ENCODE measurements at places on chromosomes 3 and 15.

- H3K27ac ChIP-seq, result no peak overlapping the region
- DNase-seq, result no peak
- H3K4me3 ChIP-seq, result no peak overlapping the region
- no peaks in the 10 kb centered on the region for H3K36me3 ChIP-seq
These were observed 544.1 kb upstream of the MDFIC2 start for GRCh38 chr3:70856414-70857162.

DNA sequence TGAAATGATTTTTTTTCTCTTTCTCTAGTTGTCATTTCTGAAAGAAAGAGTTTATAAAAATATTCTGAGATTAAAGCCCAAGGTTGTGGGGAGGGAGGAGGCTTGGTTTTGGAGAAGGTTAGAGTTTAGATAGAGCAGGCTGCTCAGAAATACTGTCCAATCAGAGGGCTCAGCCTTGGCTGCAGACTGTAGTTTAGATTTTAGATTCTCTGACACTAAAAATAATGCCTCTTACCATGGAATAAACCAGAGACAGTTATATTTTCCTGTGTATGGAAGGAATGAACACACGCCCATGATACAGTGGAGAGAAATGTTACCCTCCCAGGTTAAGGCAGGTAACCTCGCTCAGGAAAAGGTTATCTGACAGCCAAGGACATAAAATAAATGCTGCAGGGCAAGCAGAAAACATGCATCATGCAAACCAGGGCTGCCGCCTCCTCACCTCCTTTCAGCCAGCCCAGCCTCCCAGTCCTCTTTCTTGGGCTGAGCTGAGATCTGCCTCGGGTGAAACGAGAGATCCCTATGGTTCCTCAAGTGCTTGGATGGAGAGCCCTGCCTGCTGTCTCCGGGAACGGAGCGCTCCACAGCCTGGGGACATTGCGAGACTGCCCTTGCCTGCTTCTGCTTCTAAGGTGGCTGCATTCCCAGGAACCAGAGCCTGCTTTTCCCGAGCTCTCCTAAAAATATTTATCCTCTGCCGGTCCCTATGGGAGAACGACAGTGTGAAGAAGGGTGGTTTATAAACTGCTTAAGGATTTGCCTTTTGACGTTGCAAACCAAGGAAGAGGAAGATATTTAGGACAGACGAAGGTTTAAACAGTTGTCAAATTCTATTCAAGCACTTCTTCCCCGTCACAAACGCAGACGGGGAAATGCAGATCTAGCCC is 848 bp downstream of the NCEH1 start:
- H3K36me3 ChIP-seq, result no peaks in the 10 kb centered on the region
- DNase-seq, result peak; percentile 41
- peaks cover 17% of the 10 kb centered on the region for H3K4me1 ChIP-seq
- peaks cover 4% of the 10 kb centered on the region for H3K27me3 ChIP-seq
- H3K27ac ChIP-seq, result peak overlapping the region; percentile 75
- peak overlapping the region; percentile 93 for H3K4me3 ChIP-seq

DNA sequence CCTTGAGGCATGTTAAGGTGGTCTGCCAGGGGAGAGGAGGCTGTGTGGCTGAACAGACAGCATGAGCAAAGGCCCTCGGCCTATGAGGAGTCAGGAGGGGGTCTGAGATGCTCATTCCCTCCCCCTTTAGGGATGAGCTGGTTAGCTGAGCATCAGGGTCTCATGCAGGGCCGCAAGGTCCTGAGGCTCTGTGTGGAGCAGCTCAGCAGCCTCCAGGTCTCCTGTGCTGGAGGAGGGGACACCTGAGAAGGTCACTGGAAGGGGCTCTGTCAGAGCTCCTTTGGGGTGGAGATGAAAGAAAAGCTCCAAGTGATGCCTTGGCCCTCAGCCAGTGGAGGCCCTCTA is 67.1 kb downstream of the RASGRF1 start:
- H3K27me3 ChIP-seq, result peaks cover 2% of the 10 kb centered on the region
- H3K36me3 ChIP-seq, result peaks cover 2% of the 10 kb centered on the region
- H3K4me1 ChIP-seq, result no peaks in the 10 kb centered on the region
- H3K27ac ChIP-seq, result no peak overlapping the region

GRCh38 chr15:73378089-73378488 is 9.3 kb upstream of the HCN4 start:
- no peak overlapping the region for H3K4me3 ChIP-seq
- no peak for DNase-seq
- H3K27me3 ChIP-seq, result peaks cover 28% of the 10 kb centered on the region
- H3K27ac ChIP-seq, result no peak overlapping the region
- H3K36me3 ChIP-seq, result no peaks in the 10 kb centered on the region
- H3K4me1 ChIP-seq, result peaks cover 17% of the 10 kb centered on the region

DNA sequence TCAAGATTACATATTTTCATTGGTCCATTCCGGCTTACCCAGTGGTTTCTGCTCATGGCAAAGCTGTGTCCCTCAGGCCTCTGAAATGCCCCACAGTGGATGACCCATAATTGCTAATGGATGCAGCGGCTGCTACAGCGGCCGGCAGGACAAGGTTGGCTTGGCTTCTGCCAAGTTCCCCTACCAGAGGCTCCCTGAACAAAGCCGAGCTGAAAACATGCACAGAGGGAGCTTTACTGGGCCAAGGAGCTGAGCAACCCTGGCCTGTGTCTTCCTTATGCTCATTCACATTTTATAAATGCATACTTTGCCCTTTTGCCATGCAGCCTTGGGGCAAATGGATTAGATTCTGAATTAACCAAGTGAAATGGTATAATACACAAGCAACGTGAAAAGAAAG is 150.5 kb downstream of the NTRK3 start:
- no peak overlapping the region for H3K4me3 ChIP-seq
- no peaks in the 10 kb centered on the region for H3K4me1 ChIP-seq
- DNase-seq, result no peak
- peaks cover 73% of the 10 kb centered on the region for H3K27me3 ChIP-seq
- no peak overlapping the region for H3K27ac ChIP-seq

- peaks cover 25% of the 10 kb centered on the region for H3K4me1 ChIP-seq
- peak overlapping the region; percentile 15 for H3K27ac ChIP-seq
- H3K4me3 ChIP-seq, result peak overlapping the region; percentile 87
- H3K27me3 ChIP-seq, result peaks cover 7% of the 10 kb centered on the region
- H3K36me3 ChIP-seq, result no peaks in the 10 kb centered on the region
- DNase-seq, result no peak
These were observed 1.1 kb downstream of the TICRR start for GRCh38 chr15:89576417-89576773.

GRCh38 chr3:160987982-160988964 is 116.9 kb downstream of the B3GALNT1 start:
- H3K36me3 ChIP-seq, result no peaks in the 10 kb centered on the region
- H3K27ac ChIP-seq, result no peak overlapping the region
- no peak for DNase-seq
- H3K4me3 ChIP-seq, result no peak overlapping the region

DNA sequence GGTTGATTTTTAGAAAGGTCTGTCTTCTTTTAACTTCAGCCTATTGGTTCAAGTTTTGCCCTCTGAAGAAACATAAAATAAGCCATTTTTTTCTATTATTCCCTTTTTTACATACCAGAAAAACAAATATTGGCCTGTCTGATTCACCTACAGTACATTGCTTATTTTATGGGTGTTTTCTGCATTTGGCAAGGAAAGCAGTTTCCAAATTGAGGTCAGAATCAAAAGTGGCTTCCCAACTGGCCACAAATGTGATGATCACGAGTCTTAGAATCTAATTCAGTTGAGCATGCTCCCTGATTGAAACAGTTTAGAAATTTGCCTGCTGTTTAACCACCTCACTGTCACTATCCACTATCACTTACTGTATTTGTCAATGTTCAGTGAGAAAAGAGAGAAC is 106.9 kb upstream of the CHMP2B start:
- no peaks in the 10 kb centered on the region for H3K27me3 ChIP-seq
- DNase-seq, result no peak
- peaks cover 7% of the 10 kb centered on the region for H3K4me1 ChIP-seq
- no peaks in the 10 kb centered on the region for H3K36me3 ChIP-seq
- H3K4me3 ChIP-seq, result no peak overlapping the region
- no peak overlapping the region for H3K27ac ChIP-seq

- peaks cover 29% of the 10 kb centered on the region for H3K4me1 ChIP-seq
- H3K27me3 ChIP-seq, result no peaks in the 10 kb centered on the region
- no peak overlapping the region for H3K27ac ChIP-seq
- peaks cover 5% of the 10 kb centered on the region for H3K36me3 ChIP-seq
- no peak for DNase-seq
- no peak overlapping the region for H3K4me3 ChIP-seq
These were observed 34.6 kb upstream of the CDIN1 start for GRCh38 chr15:36544518-36545466.

GRCh38 chr3:59631482-59631881 is 581.7 kb upstream of the CFAP20DC start:
- H3K4me1 ChIP-seq, result peaks cover 7% of the 10 kb centered on the region
- peaks cover 1% of the 10 kb centered on the region for H3K27me3 ChIP-seq
- H3K36me3 ChIP-seq, result no peaks in the 10 kb centered on the region
- no peak overlapping the region for H3K27ac ChIP-seq
- H3K4me3 ChIP-seq, result no peak overlapping the region
- DNase-seq, result no peak

DNA sequence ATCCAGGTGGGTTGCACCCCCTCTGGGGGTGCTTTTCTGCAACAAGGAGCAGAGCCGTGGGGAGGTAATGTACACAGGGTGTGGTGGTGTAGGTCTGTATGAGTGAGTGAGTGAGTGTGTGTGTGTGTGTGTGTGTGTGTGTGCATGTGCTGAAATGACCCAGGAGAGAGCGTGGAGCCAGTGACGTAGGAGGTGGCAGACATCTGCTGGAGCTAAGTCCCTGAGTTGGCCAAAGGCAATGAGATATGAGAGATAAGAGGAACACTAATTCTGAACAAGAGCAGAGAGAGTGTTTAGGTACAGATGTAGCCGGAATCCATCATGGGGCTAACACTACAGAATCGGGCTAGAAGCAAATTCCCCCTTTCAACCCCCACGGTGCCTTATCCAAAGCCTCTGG is 27.6 kb downstream of the BDH1 start:
- H3K4me1 ChIP-seq, result no peaks in the 10 kb centered on the region
- no peaks in the 10 kb centered on the region for H3K36me3 ChIP-seq
- no peak for DNase-seq
- H3K4me3 ChIP-seq, result no peak overlapping the region
- no peaks in the 10 kb centered on the region for H3K27me3 ChIP-seq

GRCh38 chr15:63456258-63456657 is 48.1 kb upstream of the USP3 start:
- peaks cover 2% of the 10 kb centered on the region for H3K36me3 ChIP-seq
- peaks cover 11% of the 10 kb centered on the region for H3K27me3 ChIP-seq
- no peak overlapping the region for H3K4me3 ChIP-seq
- peaks cover 2% of the 10 kb centered on the region for H3K4me1 ChIP-seq
- no peak overlapping the region for H3K27ac ChIP-seq
- DNase-seq, result no peak

GRCh38 chr3:195259154-195259474 is 11.8 kb downstream of the XXYLT1 start:
- H3K27me3 ChIP-seq, result no peaks in the 10 kb centered on the region
- DNase-seq, result no peak
- H3K4me1 ChIP-seq, result peaks cover 29% of the 10 kb centered on the region
- H3K4me3 ChIP-seq, result peak overlapping the region; percentile 42

- H3K27me3 ChIP-seq, result peaks cover 62% of the 10 kb centered on the region
- no peak for DNase-seq
- no peak overlapping the region for H3K4me3 ChIP-seq
- H3K4me1 ChIP-seq, result peaks cover 18% of the 10 kb centered on the region
- H3K36me3 ChIP-seq, result no peaks in the 10 kb centered on the region
These were observed 2.0 kb downstream of the GMNC start for GRCh38 chr3:190860521-190860920.

GRCh38 chr15:39542385-39543065 is 38.4 kb upstream of the THBS1 start:
- no peak overlapping the region for H3K4me3 ChIP-seq

- H3K4me3 ChIP-seq, result no peak overlapping the region
- peaks cover 21% of the 10 kb centered on the region for H3K27me3 ChIP-seq
- peaks cover 5% of the 10 kb centered on the region for H3K4me1 ChIP-seq
- no peaks in the 10 kb centered on the region for H3K36me3 ChIP-seq
- DNase-seq, result no peak
These were observed 119.5 kb downstream of the CCNL1 start for GRCh38 chr3:157040456-157040855.

DNA sequence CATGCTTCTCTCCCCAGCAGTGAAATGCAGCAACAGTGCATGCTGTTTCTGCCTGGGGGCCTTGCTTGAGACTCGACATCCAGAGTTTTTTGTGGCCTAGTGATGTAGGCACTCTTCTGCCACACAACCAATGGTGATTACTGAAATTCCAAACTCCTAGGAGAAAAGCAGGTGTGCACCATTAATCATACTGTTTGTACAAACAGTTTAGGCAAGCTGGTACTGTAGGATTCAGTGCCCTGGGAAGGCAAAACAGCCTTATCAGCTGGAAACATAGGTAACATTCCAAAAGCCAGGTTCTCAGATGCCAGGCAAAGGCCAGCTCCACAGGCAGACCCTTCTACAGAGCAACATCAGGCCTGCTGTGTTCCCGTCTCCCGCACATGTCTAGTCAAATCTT is 17.5 kb upstream of the RBP1 start:
- no peaks in the 10 kb centered on the region for H3K36me3 ChIP-seq
- H3K27ac ChIP-seq, result no peak overlapping the region
- no peaks in the 10 kb centered on the region for H3K27me3 ChIP-seq
- no peak overlapping the region for H3K4me3 ChIP-seq

- no peak overlapping the region for H3K4me3 ChIP-seq
- H3K4me1 ChIP-seq, result peaks cover 5% of the 10 kb centered on the region
- H3K27me3 ChIP-seq, result no peaks in the 10 kb centered on the region
- peaks cover 3% of the 10 kb centered on the region for H3K36me3 ChIP-seq
- DNase-seq, result no peak
These were observed 334.7 kb downstream of the FHIT start for GRCh38 chr3:60916546-60916945.

GRCh38 chr3:29186131-29186599 is 94.7 kb upstream of the RBMS3 start:
- H3K36me3 ChIP-seq, result peaks cover 3% of the 10 kb centered on the region
- peak overlapping the region; percentile 80 for H3K27ac ChIP-seq
- no peaks in the 10 kb centered on the region for H3K27me3 ChIP-seq
- peaks cover 20% of the 10 kb centered on the region for H3K4me1 ChIP-seq

DNA sequence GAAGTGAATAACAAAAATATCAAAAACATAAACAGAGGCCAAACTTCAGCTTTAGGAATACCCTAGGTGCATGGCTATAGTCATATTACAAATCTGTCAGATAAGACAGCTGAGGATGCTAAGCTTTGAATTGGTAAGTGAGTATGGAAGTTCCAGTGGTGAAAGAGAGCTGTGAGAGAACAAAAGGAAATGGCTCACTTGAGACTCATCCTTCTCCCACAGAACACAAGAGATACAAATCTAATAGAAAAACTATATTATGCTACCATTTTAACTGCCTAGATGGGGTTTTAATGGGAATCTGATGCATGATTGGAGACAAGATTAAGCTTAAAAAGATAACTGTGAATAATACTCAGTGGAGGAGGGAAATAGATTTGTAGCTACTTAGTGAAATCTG is 21.5 kb upstream of the PEX5L start:
- H3K4me3 ChIP-seq, result no peak overlapping the region
- no peak overlapping the region for H3K27ac ChIP-seq
- no peak for DNase-seq
- H3K4me1 ChIP-seq, result no peaks in the 10 kb centered on the region
- H3K27me3 ChIP-seq, result peaks cover 6% of the 10 kb centered on the region

- H3K4me1 ChIP-seq, result no peaks in the 10 kb centered on the region
- H3K36me3 ChIP-seq, result peaks cover 10% of the 10 kb centered on the region
These were observed 39.9 kb downstream of the C3orf80 start for GRCh38 chr3:160265088-160265487.
